Activated B cell treated with CpG ODN at 0.5 μM for 24 hours (primary cell): ENCODE measurements at places on chromosomes 12 and 14. TPM values are rescaled to one million over a fixed set of nuclear protein-coding genes. Genes with fewer than 3 reads are reported as not detected.
A peak's percentile ranks its signal among the peaks of the same experiment; 100 is the strongest.

The HOTAIR gene
- total RNA-seq = not detected in 2 replicates

- DNase-seq = no peak
These were observed 94.4 kb downstream of the CHGA start for GRCh38 chr14:93017301-93017797.

DNA sequence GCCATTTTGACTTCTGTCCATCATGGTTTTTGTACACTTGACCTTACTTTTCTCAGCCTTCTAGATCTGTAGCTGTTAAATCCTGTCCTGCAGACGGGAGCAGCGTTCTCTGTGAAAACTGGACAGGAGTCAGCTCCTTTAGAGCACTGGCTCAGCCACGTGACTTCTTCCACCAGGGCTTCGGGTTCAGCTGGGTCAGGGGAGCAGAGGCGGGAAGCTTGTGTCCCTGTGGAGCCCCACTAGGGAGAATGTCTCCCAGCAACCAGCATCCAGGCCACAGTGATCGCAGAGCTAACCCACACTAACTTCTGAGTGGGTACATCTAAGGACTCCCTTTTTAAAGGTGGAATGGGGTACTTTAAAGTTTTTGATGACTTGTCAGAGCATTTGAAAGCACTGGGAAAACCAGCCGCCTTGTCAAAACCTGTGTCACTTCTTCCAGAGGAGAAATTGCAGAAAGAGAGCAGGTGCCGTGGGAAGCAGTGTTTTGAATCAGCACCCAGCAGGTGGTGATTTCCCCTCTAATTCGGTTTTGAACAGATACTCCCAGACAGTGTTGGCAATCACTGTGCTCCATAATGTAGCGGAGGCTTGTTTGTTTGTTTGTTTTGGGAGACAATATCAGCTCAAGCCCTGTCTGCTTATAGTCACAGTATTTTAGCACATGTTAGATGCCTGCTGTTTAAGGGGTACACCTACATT is 17.9 kb downstream of the DERA start:
- no peak for DNase-seq

The SLC25A29 gene
- total RNA-seq = 20.6 and 28.8 TPM in 2 replicates

The RFLNA gene
- not detected in 2 replicates for total RNA-seq

The DHRS2 gene
- not detected in 2 replicates for total RNA-seq

The RGS6 gene
- not detected in 2 replicates for total RNA-seq

DNA sequence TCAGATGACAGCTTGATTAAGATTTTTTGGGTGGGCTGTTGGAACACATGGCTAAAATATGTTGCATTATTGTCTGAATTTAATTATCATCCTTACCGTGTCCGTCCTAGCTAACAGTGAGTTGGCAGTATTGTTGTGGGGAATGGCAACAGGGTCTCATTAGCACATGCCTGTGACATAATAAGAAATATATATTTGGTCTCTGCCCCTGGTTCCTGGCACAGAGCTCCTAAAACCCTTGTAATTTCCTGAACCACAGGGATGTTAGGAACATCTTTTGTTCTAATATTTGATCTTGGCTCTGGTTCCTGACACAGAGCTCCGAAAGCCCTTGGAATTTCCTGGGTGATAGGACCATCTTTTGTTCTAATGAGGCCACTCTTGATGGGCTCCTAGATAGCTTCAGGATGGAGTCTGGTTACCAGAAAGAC is 76.0 kb downstream of the SYNE2 start:
- DNase-seq = no peak

GRCh38 chr12:46522071-46522470 is 149.5 kb upstream of the SLC38A2 start:
- DNase-seq = no peak

The ANKRD33 gene
- total RNA-seq = not detected in 2 replicates

- DNase-seq = no peak
These were observed 1402.0 kb upstream of the SEL1L start for GRCh38 chr14:82935691-82936090.

The ARMH4 gene
- not detected in 2 replicates for total RNA-seq

DNA sequence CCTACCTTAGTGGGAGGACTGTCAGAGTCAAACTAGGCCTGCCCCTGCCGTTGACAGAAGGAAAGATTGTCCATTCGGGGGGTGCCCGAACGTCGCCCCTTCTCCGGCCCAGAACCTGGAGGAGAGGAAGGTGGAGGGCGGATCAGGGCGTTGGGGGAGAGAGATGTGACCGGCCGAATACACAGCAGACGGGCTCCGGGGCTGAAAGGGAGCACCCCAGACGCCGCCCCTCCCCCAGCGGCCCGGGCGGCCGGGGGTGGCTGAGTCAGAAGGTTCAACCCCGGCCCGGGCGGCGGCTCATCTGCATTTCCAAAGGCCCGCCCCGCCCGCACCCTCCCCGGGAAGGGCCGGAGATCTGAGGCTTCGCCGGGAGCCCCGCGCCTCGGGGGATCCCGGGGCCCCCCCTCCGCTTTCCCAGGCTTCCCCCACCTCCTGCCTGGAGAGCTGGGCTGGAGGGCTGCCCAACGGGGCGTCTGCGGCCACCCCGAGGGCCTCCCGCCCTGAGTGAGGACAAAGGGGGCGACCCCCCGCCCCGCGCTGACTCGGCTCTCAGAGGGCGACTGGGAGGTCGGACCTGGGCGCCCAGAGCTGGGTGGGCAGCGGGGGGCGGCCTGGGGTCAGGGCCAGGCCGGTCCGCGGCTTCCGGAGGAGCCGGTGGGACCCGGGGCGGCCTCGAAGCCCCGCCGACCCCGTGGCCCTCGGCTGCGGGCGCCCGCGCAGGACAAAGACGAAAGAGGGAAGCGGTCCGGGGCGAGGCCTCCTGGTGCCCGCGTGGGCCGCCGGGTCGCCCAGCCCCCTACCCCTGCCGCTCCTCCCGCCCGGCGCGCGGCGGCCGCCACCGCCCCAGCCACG is 3.7 kb upstream of the SETD1B start:
- DNase-seq = peak; percentile 79

The GPR162 gene
- not detected in 2 replicates for total RNA-seq

- DNase-seq = no peak
These were observed 206.4 kb downstream of the BCL11B start for GRCh38 chr14:99065551-99065950.

The FAM186B gene
- 0.93 and 1.5 TPM in 2 replicates for total RNA-seq

The RHEBL1 gene
- total RNA-seq = 3.2 and 3.3 TPM in 2 replicates

The P3H3 gene
- total RNA-seq = not detected in 2 replicates
